CD4-positive, alpha-beta T cell treated with Interleukin-1 beta for 1 hour (primary cell): ENCODE measurements at places on chromosomes 2 and 18.

- DNase-seq = no peak
Measured at GRCh38 chr18:26656944-26657536, 108.7 kb upstream of the KCTD1 start.

GRCh38 chr2:225566798-225567197, 167.3 kb downstream of the NYAP2 start:
- DNase-seq = no peak

DNA sequence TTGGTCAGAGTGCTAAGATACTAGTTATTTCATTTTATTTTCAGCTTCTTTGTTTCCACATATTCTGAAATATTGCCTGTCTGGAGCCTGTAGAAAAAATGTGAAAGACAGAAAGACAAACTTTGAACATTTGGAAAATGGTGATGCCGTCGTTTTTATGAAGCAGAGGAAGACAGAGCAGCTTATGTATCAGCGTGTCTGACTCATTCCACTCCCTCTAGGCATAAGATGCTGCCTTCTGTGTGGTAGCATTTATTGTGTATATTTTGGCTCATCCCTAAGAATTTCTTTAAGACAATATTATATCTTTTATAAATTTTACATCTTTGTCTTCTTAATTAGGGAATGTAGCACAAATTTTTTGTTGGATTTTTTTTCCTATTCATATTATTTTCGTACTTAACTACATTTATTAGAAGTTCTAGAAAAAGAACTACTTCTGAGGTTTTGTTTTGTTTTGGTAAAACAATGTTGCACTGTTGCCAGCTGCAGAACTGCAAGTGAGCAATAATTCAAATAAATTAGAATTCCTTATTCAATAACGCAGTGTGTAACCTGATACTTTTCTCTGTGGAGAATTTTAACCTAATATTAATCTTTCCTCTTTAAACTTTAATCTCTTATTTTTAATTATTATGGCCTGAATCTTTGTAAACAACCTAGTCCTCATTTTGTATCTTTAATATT, 300.4 kb downstream of the ZNF407 start:
- DNase-seq = no peak

DNA sequence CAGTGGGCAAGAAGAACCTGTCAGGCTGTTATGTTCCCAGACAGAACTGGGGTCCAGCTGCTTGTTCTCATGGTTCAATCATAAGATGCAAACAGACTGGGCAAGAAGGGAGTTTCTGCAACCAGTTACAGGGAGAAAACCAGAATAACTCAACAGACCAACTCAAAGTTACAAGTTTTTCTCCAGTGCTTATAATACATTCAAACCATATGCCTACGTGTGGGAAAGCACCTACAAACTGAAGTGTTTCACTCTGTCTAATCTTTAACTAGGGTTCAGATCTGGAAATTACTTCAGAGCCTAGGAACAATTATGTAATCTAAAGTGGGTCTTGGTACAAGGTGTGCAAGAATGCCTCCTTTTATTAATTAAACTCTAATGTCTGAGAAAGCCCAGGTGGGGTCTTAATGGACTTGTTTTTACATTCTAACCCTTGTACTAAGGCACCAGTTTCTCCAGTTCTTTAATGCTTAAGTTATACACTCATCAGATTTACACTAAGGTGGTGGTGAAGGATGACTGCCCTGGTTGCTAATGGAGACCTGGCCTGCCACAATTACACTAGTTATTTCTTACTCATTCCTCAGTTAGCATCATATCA, 951.9 kb downstream of the TSN start:
- DNase-seq = no peak

GRCh38 chr2:237418300-237418699, 4.3 kb upstream of the COL6A3 start:
- DNase-seq = no peak

DNA sequence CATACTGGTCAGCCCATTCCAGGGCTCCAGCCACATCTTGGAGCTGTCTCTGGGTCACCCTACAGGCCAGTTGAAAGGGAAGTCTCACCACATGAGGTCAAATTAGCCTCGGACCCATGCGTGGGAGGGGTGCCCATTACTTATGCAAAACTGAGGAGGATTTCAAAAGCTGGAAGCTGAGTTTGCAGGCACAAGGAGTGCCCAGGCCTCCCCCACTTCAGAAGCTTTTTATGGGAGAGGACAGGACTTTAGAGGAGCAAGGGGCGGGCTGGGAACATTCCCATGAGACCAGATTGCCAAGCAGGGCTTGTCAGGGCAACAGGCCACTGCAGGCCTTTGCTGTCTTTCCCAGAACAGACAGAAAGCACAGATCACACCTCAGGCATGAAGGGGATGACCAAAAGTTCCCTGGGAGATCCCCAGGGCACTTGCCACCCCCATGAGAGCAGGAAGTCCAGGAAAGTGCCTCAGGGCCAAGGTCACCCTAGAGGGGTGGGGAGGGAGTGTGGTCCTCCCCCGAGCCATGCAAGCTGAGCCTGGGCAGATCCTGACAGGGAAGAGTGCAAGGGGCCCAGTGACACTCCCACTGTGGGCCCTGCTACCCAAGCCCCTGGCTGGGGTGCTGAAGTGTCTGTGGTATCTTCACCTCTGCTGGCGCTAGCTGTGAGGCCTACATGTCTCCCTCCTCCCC, 267.7 kb downstream of the BCL11A start:
- no peak for DNase-seq

GRCh38 chr2:173238385-173238784, 116.3 kb upstream of the CDCA7 start:
- DNase-seq = no peak

DNA sequence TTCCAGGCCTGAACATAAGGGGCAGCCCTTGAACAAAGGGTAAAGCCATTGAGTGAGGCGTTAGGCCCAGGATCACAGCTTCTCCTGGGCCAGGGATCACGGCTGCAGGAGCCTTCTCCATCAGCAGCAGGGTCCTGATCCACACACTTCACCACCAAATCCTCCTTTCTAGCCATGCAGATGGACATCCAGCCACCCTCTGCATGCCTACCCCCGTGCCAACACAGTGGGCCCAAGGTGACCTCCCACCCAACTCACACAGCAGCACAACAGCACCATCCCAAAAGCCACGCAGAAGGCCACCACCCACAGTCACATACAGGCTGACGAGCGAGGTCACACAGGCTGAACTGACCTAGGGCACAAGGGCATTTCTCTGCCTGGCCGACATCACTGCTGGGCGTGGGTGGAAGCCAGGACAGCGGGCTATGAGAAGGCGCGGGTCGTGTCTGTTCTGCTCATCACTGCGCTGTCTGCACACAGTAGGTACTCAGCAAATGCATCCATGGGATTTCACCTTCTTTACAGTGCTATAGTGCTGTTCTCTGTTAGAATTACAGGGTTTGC, 31.2 kb downstream of the TFCP2L1 start:
- no peak for DNase-seq

DNA sequence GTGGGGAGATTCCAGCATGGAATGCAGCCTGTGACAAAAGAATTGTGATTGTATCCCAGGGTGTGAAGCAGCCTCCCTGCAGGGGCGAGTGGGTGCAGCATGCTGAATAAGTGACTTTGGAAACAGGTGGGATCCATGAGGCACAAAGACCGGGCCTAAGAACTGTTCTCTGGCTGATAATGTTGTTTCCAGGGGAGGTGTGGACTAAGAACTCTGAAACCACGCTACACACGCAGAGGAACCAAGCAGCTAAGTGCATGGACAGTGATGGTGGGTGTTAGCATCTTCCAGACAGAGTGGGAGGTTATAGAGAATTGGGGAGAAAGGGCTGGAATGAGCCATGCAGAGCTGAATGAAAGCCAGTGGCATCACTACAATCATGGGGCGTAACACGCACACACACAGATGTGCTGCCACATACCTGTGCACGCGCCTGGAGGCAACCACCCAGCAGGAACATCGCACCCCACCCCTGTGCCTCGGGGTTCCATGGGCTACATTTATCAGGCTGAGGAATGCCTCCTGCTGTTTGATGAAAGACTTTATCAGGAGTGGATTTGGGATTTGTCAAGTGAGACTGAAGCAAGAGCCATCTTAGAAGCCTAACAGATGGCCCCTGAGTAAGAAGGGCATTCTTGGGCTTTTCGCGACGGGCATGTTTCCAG, 424.5 kb upstream of the SALL3 start:
- no peak for DNase-seq

- no peak for DNase-seq
Measured at GRCh38 chr2:314561-315336, 26.9 kb upstream of the ALKAL2 start.

DNA sequence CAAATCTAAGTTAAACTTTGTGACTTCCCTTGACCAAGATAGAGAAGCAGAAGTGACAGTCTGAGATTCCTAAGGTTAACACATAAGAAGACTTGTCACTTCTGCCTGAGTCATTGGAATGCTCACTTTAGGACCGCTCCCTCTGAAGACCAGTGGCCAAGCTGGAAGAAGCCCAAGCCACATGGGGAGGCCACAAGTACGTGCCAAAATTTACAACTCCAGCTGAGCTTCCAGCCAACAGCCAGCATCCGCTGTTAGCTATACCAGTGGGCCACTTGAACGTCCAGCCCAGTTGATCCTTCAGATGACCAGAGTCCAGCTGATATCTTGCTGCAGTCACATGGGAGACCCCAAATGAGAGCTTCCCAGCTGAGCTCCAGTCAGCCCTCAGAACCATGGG, 18.1 kb upstream of the ANTXR1 start:
- no peak for DNase-seq

- no peak for DNase-seq
Measured at GRCh38 chr18:62242955-62243354, 55.9 kb downstream of the RELCH start.

DNA sequence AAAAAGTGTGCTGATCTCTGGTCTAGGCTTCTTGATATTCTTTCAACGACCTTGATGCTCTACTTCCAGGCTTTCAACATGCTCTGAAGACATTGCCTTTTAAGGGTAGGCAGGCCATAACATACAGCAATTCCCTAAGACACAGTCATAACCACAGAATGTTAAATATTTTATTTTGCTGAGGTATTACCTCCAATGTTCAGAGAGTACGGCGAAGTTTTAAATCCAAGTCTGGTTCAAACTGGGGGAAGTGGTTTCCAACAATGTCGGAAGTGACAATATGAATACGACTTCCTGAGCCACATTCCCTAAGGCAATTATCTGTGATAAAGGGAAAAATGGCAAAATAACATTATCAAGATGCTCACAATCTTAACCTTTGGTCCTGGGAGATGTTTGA, 1077.9 kb upstream of the PIK3C3 start:
- DNase-seq = no peak

GRCh38 chr2:19282305-19282704, 76.1 kb downstream of the OSR1 start:
- no peak for DNase-seq

- no peak for DNase-seq
Measured at GRCh38 chr2:36333350-36334012, 22.1 kb upstream of the CRIM1 start.

- DNase-seq = no peak
Measured at GRCh38 chr2:215697003-215697402, 261.1 kb upstream of the FN1 start.

DNA sequence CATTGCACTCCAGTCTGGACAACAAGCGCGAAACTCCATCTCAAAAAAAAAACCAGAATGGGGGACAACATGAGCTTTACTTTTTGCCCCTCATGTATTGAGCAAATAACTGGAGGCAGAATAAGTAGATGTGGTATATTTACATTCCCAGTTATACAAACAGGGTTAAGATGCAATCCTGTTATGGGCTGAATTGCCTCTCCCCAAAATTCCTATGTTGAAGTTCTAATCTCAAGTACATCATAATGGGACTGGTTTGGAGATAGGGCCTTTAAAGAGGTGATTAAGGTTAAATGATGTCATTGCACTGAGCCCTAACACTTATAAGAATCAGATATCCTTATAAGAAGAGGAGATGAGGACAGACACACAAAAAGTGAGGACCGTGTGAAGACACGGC, 319.8 kb upstream of the KLHL29 start:
- no peak for DNase-seq

DNA sequence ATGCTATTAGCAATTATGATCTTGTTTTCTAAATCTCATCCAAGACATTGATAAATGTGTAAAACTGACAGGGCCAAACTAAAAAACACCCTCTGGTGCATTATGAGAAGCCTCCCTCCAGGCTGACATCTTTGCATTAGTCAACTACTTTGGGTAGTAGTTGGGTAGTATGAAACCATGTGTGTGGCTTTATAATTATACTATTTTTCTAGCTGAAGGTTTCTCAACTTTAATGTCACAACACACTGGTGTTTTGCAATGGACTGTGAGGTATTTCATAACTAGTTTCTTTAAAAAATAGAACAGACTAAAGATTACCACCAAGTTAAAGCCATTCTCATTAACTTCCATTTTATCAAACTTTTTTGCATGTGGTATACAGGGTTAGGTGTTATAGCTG, 73.1 kb upstream of the RBMS1 start:
- DNase-seq = no peak

GRCh38 chr18:8402237-8402636, 207.0 kb upstream of the RAB12 start:
- DNase-seq = no peak

DNA sequence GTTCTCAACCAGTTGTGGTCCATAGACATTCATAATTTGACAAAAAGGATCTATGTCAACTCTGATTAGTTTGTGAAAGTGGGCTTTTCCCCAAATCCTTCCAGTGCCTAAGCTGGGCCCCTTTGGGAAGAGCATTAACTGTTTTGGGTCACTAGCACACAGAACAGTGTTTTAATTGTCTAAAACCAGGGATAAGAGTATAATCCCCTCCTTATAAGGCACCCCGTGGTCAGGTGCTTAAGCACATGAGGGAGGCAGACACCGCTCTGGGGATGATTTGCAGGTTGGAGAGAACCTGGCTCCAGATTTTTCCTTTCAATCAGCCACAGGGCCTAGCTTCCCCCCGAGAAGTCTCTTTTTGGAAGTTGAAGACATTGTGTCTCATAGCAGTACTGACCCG, 53.6 kb upstream of the RFX8 start:
- no peak for DNase-seq

DNA sequence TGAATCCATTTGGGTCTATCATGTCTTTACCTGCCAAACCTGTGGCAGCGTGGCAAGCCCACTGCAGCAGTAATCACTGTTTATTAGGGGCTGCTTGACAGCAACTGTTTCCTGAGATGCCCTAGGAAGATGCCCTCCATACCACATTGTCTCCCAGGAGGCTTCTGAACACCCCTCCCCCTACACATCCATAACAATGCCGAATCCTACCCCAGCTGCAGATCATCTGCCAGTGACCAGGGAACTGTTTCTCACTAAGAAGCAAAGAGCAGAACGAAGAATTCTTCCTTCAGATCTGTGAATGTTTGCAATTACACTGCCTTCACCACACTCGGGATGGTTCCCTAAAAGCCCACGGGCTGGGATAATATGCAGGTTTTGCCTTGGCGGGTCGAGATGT, 127.8 kb downstream of the VIT start:
- no peak for DNase-seq

- no peak for DNase-seq
Measured at GRCh38 chr2:152525277-152525838, 190.4 kb downstream of the FMNL2 start.
